ENCODE measurements at places on chromosomes 16 and 17. TPM values are rescaled to one million over a fixed set of nuclear protein-coding genes. Genes with fewer than 3 reads are reported as not detected.

GRCh38 chr17:16304830-16305229 lies 48.4 kb downstream of the CENPV start:
- peak; percentile 39 for DNase-seq

DNA sequence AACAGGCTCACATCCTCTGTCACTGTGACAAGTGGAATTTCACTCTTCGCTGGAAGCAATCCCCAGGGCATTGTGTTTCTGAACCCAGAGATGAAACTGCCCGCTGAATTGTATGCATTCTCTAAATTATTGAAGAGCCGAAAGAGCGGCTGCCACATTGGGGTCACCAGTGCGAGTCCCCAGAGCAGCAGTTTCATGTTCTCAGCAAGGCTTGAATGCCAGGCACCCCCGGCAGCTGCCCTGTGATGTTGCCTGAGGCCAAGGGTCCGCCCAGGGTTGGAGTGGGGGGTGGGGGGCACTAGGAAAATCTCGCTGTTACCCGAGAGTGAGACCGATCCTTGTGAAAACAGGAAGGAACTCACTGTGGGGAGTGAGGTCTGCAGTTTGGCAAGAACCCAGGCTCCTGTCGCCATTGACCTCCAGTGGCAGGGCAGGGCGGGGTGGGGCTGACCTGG lies 20.7 kb upstream of the BCAR1 start:
- DNase-seq, result no peak

DNA sequence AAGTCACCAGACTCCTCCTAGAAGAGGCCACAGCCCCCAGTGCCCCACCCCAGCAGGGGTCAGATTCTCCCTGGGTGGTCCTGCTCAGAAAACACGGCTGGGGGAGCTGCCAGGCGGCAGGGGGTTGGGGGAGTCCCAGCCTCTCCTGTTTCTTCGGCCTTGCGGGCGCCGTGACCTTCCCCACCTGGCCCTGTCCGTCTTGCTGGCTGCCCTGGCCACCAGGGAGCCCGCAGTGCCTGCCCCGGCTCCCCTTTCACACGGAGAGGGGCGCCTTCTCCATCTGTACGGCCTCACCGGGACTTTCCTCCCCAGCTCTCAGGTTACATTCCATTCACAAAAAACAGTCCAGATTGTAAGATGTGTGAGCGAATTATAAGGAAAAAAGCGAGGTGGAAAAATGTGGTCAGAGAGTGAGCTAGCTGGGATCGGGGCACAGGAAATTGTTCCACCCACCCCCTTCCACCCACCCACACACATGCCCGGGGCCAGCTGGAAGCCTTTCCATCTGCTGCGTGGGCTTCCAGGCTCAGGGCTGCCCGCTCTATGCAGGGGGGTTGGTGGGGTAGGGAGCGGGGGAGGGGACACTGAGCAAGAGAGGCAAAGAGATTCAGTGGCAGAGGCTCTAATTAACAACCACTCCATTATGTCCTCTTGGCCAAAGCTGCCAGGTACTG lies 14.6 kb upstream of the CIBAR2 start:
- DNase-seq, result peak; percentile 38

- no peak for DNase-seq
Measured at GRCh38 chr16:89117227-89117974, 23.7 kb downstream of the ACSF3 start.

RMI2 gene
- 6.6 TPM for total RNA-seq

- DNase-seq, result peak; percentile 50
Measured at GRCh38 chr16:11139326-11140097, 116.5 kb downstream of the SOCS1 start.

- DNase-seq, result no peak
Measured at GRCh38 chr17:8822401-8823035, 23.4 kb upstream of the MFSD6L start.

CACNA1G gene
- total RNA-seq, result not detected

- DNase-seq, result no peak
Measured at GRCh38 chr16:83392743-83393142, 415.0 kb upstream of the HSBP1 start.

GRCh38 chr17:81738801-81739393 lies 26.8 kb downstream of the SLC25A10 start:
- DNase-seq, result no peak

ZSCAN10 gene
- 1.4 TPM for total RNA-seq

MRPL58 gene
- 56.5 TPM for total RNA-seq

- no peak for DNase-seq
Measured at GRCh38 chr17:59680314-59680713, 26.9 kb downstream of the PTRH2 start.

- no peak for DNase-seq
Measured at GRCh38 chr17:78789663-78790181, 7.6 kb upstream of the CYTH1 start.

Data from MCF 10A (cell line).